ENCODE measurements at places on chromosomes 1 and 21.

DNA sequence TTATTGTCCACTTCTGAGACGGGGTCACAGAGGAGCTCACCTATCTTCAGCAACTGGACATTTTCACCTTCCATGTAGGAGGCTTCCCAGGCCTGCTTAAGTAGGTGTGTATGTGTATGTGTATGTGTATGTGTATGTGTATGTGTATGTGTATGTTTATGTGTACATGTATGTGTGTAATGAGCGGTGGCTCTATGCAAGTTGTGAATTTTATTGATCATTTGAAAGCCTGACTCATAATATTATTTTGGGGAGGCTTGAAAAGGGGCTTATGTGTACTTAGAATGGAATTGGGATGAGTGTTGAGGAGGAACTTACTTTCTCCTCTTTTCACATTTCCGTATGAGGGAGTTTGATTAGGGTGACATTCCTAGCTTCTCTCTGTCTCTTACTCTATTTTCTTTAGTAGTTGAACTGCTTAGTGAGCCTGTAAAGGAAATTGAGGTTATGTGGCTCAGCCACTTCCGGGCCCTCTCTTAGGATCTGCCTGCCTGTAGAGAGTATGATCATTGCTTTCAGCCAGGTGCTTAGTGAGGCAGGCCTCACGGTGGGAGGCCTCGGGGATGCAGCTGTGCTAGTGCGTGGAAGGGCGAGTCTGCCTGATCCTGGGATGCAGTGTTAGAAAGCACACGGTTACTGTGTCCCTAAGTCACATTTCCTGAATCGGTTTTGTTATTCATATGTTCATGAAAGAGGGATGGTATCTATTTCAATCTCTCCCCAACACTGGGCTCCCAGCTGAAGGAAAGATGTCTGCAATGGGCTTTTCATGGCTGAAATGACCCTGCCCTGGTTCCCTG, 61.0 kb downstream of the IER5 start:
- no peak for DNase-seq

DNA sequence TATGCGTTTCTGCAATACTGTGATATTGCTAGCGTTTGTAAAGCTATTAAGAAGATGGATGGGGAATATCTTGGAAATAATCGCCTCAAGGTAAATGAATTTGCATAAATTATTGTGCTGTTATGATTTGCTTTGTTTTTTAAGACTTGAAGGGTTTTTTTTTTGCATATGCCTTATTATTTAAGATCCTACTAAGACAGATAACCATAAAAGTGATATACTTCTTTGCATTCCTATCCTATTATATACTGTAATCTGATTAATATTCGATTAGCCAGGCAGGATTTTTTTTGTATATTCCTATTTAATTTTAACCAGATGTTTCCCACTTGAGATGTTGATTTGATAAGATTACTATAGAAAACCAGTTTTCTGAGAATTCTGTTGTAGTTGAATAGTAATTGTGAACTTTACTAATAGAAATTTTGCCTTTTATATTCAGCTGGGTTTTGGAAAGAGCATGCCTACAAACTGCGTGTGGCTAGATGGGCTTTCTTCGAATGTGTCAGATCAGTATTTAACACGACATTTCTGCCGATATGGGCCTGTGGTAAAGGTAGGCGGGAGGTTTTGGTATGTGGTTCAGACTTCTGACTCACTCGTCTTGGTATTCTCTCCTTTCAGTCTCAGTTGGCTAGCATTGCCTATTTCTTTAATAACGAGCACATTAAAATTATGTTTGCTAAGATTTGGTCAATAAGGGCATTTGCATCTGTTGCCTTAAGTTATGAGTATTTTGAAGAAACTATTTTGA, 56.8 kb downstream of the ZBTB17 start:
- DNase-seq: peak; percentile 38

DNA sequence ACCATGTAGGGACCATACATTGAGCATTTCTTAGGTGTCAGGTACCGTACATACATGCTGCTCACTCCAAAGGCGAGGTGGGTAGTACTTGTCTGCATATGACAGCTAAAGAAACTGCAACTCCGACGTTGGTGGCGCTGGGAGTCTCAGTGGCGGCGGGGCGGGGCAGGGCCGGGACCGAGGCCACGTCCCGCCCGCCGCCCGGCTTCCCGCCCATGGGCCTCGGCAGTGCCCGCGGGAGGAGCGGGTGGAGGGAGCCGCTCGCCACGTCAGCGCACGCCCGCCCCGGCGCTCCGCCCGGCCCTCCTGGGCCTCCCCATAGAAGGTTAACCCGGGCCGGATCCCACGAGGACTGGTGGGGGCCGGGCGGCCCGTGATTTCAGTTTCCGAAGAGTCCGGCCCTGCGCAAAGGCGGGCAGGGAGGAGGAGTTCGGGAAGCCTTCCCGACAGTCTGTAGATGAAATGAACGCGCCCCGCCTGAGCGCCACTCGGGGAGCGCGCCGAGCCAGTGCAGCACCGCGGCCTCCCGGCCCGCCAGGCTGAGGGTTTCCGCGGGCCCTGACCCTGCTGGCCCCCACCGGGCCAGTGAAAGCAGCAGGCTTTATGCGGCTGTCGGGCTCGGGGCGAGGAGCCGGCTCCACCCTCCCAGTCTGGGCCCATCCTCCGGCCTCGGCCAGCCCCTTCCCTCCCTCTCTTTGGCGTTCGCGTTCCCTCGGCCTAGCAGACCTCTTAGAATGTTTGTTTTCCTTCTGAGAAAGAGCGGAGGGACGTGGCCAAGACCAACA, 119.9 kb upstream of the JUN start:
- peak; percentile 63 for DNase-seq

- DNase-seq: no peak
These were observed 82.3 kb downstream of the CYYR1 start for GRCh38 chr21:26490771-26491170.
